Cortex of kidney (tissue), 1 donor: ENCODE measurements at places on chromosomes 4 and X.

DNA sequence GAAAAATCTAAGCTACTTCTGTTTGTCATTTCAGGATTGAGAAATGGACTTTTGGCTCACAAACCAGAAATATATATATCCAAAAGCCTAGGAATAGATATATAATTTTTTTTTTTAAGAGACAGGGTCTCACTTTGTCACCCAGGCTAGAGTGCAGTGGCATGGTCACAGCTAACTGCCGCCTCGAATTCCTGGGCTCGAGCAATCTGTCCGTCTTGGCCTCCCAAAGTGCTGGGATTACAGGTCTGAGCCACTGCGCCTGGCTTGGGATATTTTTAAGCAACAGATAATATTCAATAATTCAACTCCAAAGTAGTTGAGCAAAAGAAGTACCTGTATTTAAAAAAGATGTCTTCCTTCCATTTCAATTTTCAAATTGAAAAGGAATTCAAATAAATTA, 112.5 kb downstream of the C4orf51 start:
- no peak for DNase-seq

GRCh38 chr4:173257732-173258717, 76.1 kb downstream of the HMGB2 start:
- DNase-seq, result no peak

- no peak for DNase-seq
Observed at GRCh38 chr4:11286533-11286932, 142.2 kb downstream of the HS3ST1 start.

DNA sequence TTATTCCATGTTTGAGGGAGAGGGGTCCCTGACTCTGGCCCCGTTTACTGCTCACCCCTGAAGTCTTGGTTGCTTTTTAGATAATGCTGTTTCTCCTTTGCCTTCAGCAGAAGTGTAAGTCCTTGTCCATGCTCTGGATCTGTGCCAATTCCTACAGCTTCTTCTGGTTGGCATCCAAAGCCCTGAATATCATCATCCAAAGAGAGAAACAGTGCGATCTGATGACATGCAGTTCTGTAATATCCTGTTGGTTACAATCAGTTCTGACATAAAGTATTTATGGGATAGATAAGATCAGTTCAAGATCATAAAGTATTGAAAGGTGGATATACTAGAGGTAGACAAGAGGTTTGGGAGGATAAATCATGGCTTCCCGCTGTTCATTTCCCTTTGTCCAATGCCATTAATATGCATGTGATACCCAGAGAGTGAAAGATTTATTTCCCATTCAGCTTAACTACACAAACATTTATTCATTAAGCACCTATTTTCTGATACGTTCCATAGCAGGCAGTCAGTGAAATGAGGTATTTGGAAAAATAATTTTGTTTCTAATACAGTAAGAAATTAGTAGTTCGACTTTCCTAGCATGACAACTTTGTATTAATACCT, 53.2 kb upstream of the TMEM150C start:
- DNase-seq, result no peak

DNA sequence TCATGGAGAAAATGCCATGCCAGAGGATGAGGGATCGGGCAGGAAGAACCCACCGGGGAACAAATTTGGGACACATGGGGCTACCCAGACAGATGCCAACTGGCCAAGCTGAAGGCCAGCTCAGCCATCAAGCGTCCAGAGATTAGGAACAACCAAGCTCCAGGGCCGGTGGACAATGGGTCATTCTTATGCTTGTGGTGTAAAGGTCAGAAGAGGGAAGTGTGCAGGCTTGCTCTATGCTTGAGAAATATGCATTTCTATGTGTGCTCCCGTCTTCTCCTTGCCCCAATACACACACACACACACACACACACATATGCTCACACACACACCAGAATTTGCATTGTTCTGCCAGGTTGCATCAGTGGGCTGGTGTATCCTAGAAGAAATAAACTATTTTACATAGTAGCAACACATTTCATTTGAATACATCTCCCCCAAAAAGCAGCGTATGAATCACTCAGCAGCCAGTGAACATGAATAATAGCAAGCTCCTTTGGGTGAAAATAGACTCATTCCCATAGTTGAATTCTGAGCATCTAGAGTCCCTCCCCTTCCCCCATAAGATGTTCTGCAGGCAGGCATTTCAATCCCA, 201.9 kb upstream of the PPARGC1A start:
- DNase-seq, result no peak

- no peak for DNase-seq
Observed at GRCh38 chr4:152010710-152011079, 249.9 kb upstream of the GATB start.

GRCh38 chr4:90357117-90357710, 230.0 kb downstream of the CCSER1 start:
- DNase-seq, result no peak

- no peak for DNase-seq
Observed at GRCh38 chr4:65195666-65196065, 474.6 kb downstream of the EPHA5 start.

DNA sequence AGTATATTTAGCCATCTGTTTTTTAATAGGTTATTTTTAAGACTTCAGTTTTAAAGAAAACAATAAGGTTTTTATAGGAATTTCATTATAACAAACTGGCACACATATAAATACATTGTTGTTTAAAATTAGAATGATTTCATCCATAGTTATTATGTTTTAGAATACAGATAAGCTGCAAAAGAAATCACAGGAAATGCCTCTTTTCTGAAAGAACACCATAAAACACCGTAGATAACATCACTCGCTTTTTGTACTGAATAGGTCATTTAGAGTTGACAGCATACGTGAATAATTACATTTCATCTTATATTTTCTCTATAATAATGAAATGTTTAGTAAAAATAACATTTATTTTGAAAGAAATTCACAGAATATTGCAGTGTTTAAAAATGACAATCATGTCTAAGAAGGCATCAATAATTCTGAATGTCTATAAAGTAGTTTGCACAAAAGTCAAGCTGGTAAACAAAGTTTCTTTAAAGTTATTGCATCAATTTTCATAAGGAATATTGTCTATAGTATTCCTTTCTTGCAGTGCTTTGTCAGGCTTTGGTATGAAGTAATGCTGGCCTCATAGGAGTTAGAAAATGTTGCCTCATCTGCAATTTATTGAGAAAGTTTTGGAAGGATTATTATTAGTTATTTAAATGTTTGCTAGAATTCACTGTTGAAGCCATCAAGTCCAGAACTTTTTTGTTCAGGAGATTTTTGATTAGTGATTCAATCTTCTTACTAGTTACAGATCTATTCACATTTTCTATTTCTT, 17.9 kb upstream of the VEGFC start:
- no peak for DNase-seq

- DNase-seq, result no peak
Observed at GRCh38 chr4:182716192-182716591, 201.0 kb downstream of the DCTD start.

- DNase-seq, result no peak
Observed at GRCh38 chr4:88818631-88819470, 121.2 kb upstream of the NAP1L5 start.

DNA sequence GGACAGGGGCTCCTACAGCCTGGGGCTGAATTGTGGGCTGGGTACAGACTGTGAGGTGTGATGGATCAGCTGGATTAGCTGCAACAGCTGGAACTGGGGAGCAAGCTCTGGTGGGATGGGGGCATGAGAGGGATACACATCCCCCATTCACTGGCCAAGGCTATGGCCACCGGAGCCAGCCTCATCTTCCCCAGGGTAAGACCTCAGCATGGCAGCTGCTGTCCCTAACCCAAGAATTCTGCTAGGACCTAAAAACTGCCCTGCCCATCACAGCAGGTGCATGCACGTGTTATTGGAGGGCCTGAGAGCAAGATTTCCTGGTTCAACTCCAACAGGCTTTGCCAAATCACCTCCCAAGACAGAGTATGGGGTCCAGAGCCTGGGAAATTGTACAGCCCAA, 258.6 kb upstream of the AGTR2 start:
- DNase-seq, result no peak

- no peak for DNase-seq
Observed at GRCh38 chr4:53730031-53730805, 138.9 kb upstream of the LNX1 start.

GRCh38 chrX:67725471-67725870, 181.7 kb downstream of the AR start:
- no peak for DNase-seq

- no peak for DNase-seq
Observed at GRCh38 chrX:119187298-119187697, 48.8 kb upstream of the PGRMC1 start.

DNA sequence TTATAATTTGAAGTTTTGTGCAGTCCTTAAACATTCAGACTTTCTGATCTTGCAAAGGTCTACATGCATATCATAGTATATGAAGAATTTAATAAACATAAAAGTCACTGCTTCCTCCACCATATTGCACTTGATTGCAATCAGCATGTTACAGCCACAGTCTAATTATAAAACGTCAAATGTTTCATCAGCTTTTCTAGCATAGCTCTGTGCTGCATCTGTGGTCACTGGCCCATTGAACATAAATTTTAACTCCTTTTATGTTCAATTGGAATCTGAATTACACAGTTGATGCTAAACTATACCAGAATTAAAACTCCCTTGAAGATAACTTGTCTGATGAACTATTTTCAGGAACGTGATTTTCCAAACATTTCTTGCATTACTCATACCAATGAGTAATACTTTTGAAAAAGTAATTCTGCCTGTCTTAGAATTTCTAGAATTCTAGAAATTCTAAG, 329.1 kb downstream of the GALNTL6 start:
- DNase-seq, result no peak
